B cell (primary cell): ENCODE measurements at places on chromosomes 7 and 10. TPM values are rescaled to one million over a fixed set of nuclear protein-coding genes. Genes with fewer than 3 reads are reported as not detected.

GRCh38 chr7:138952791-138953190 is 28.4 kb downstream of the KIAA1549 start:
- no peaks in the 10 kb centered on the region for H3K36me3 ChIP-seq
- no peak for DNase-seq
- no peaks in the 10 kb centered on the region for H3K27me3 ChIP-seq
- H3K4me3 ChIP-seq = no peak overlapping the region
- H3K4me1 ChIP-seq = no peaks in the 10 kb centered on the region

DNA sequence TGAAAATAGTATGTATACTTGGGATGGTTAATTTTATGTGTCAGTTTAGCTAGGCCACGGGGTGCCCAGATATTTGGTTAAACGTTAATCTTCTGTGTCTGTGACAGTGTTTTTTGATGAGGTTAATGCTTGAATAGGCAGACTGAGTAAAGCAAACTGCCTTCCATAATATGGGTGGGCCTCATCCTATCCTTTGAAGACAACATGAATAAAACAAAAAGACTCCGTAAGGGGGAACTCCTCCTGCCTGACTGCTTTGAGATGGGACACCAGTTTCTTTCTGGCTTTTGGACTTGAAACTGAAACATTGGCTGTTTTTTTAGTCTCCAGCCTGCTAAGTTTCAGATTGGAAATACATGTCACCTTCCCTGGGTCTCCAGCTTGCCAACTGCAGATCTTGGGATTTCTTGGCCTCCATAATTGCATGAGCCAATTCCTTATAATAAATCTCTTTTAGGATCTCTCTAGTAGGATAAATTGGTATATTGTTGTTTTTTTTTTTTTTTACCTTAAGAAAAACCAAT is 59.9 kb upstream of the GLCCI1 start:
- H3K27me3 ChIP-seq = no peaks in the 10 kb centered on the region
- H3K4me3 ChIP-seq = no peak overlapping the region
- H3K4me1 ChIP-seq = peaks cover 7% of the 10 kb centered on the region

DNA sequence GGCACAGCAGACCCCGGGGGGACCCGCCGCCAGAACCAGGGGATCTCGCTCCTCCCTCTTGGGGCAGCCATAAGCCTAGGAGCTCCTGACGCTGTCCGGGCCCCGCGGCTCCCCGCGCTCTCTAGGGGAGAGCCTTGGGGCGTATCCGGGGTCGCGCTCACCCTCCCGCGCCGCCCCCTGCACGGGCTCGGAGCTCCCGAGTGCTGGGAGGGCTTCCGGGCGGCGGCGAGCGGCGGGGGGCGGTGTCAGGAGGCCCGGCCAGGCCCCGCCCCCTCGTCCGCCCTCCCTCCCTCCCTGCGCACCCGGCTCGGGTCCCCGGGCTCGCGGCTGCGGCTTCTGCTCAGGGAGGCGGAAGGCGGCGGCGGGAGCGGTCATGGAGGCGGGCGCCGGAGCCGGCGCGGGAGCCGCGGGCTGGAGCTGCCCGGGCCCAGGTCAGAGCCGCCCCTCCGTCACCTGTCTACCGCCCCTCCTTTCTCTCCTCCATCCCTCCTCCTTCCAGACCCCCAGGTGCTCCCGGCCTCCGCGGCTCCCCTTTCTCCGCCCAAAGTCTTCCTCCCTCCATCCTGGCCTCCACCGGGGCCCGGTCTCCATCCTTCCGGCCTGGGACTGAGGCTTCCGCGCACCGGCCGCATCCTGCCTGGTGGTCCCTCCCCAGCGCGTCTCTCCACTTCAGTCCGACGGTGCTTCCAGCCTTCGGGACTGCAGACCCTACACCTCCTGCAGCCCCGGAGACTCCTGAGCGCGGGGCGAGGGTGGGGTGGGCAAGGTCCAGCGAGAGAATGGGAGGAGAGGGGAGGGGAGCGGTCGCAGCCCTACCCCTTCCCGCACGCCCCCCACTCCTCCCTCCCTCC is at the start of gene CCDC136:
Gene CCDC136 (plus strand): TSS at position 848 of the 851 bp plus-strand sequence. CDS start 444 bp downstream, outside the sequence.
- H3K36me3 ChIP-seq = no peaks in the 10 kb centered on the region
- no peak within 1 kb of the TSS for H3K27ac ChIP-seq
- peak within 1 kb of the TSS; percentile 71 for H3K4me3 ChIP-seq
- peaks cover 15% of the 10 kb centered on the region for H3K4me1 ChIP-seq
- H3K27me3 ChIP-seq = no peaks in the 10 kb centered on the region

POU6F2 gene
- 0.47 and 0.53 TPM in 2 replicates for total RNA-seq

C10orf62 gene
- total RNA-seq = not detected in 2 replicates

GRCh38 chr7:139563856-139564255 is 40.4 kb downstream of the CLEC2L start:
- H3K36me3 ChIP-seq = no peaks in the 10 kb centered on the region
- H3K4me3 ChIP-seq = no peak overlapping the region
- H3K27me3 ChIP-seq = no peaks in the 10 kb centered on the region
- H3K4me1 ChIP-seq = no peaks in the 10 kb centered on the region

DNA sequence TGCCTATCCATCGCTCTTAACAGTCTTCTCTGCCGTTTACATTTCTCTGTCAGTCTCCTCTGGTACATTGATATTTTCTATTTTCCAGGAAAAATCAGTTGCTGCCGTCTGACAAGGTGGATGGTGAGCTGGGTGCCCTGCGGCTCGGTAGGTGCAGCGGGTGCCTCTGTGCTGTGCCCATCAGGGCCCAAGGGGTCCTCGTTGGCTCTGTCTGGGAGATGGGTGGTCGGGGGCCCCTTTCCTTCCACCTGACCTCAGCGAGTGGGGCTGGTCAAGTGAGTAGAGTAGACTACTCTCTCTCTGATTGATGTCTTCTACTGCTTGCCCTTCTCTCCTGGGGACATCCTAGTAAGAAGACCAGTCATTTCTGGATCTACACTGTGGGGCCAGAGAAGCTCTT is 57.4 kb downstream of the MINDY4 start:
- no peaks in the 10 kb centered on the region for H3K4me1 ChIP-seq
- H3K4me3 ChIP-seq = no peak overlapping the region
- no peaks in the 10 kb centered on the region for H3K27me3 ChIP-seq
- no peak for DNase-seq
- no peaks in the 10 kb centered on the region for H3K36me3 ChIP-seq
- no peak overlapping the region for H3K27ac ChIP-seq

GRCh38 chr10:110641256-110641655 is 2.9 kb upstream of the RBM20 start:
- H3K27ac ChIP-seq = no peak overlapping the region
- H3K4me3 ChIP-seq = no peak overlapping the region
- no peaks in the 10 kb centered on the region for H3K27me3 ChIP-seq
- H3K36me3 ChIP-seq = no peaks in the 10 kb centered on the region
- H3K4me1 ChIP-seq = peaks cover 30% of the 10 kb centered on the region

DNA sequence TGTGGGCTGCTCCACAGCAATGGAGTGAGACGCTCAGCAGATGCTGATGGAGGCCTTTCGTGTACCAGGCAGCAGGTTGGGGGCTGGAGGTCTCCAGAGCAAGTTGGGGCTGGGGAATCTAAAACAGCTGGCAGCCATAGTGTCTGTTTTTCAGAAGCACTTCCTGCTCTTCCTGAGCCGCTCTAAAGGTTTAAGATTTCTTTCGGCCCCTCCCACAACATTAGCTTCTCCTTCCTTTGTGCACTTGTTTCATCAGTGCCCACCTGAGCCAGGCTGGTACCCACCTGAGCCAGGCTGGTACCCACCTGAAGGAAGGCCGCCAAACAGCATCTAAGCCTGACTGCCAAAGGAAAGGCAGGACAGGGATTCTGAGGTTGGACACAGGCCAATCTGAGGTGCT is 18.4 kb upstream of the WAPL start:
- no peak overlapping the region for H3K4me3 ChIP-seq
- peaks cover 21% of the 10 kb centered on the region for H3K4me1 ChIP-seq
- DNase-seq = no peak
- H3K27me3 ChIP-seq = no peaks in the 10 kb centered on the region

TACR2 gene
- not detected in 2 replicates for total RNA-seq
